Pulmonary artery endothelial cell (primary cell): ENCODE measurements at places on chromosomes 13 and 19.
A peak's percentile ranks its signal among the peaks of the same experiment; 100 is the strongest.

- DNase-seq: no peak
Measured at GRCh38 chr13:48528720-48529119, 4.2 kb downstream of the RCBTB2 start.

- DNase-seq: no peak
Measured at GRCh38 chr13:96771486-96772367, 222.5 kb downstream of the OXGR1 start.

GRCh38 chr19:35041548-35042055, at the start of gene HPN:
HPN (plus strand) TSS chr19:35041721; CDS start chr19:35042507, 786 bp downstream.
- no peak for DNase-seq

DNA sequence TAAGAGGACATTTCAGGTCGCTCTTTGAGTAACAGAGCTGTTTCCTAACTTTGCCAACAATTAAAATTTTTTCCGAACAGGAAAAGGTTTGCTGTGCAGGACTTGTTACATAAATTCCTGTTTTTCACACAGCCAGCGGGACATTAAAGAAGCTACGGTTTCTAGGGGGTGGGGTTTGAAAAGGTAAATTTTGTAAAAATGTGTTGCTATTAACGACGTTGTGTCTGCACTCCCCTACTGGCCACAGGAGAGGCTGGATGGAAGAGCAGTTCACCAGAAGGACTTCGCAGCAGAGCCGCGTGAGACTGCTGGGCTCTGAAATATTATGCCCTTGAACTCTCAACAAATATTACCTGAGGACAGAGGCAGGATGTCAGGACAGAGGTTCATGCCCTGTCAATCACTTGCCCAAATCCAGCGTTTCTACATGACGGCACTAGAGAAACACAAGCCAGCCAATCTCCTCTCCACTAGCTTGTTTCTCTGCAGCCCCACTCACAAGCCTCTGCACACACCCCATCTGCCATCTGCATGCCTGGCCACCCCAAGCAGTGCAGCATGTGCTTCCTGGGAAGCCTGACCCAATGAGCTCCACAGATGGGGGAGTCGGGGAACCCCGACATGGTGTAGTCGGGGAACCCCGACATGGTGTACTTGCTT, 102.0 kb downstream of the FOXO1 start:
- peak; percentile 57 for DNase-seq

DNA sequence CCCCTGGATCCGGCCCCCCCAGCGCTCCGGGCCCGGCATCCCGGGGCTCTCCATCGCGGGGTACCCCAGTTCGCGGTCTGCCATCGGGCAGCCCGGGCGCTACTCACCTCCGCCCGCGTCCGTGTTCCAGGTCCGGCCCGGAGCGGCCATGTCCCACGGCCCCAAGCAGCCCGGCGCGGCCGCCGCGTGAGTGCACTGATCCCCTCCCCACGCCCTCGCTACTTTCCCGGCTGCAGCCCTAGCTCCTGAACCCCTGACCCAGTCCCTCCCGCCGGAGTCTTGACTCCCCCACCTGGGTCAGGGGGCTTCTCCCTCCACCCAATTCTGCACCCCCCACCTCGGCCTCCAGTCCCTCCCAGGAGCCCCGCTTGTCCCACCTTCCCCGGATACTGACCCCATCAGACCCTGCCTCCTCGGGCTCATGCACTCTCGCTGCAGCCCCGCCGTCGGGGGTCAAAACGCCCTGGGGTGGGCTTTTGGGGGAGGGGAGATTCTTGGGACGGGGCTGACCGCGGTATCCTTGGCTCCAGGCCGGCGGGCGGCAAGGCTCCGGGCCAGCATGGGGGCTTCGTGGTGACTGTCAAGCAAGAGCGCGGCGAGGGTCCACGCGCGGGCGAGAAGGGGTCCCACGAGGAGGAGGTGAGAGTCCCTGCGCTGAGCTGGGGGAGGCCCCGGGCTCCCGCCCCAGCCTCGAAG, 566 bp downstream of the HMG20B start:
- DNase-seq: no peak

DNA sequence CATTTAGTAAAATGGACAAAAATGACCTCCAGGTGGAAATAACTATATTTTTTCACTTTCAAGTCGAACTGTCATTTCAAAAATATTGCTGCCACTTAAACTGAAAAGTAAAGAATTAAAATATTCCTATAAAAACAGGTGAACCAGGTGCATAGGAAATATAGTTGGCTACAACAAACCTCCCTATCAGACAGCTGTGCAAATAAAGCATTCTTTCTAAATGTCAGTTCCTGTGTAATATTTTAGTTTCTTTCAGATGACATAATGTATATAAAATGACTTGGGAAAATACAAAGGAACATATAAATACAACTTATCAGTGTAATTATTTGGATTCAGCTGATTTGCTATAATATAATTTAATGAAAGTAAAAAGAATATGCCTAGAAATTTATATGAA, 403.5 kb upstream of the GPC6 start:
- DNase-seq: no peak

GRCh38 chr19:2089001-2089711, 7.0 kb downstream of the MOB3A start:
- no peak for DNase-seq

DNA sequence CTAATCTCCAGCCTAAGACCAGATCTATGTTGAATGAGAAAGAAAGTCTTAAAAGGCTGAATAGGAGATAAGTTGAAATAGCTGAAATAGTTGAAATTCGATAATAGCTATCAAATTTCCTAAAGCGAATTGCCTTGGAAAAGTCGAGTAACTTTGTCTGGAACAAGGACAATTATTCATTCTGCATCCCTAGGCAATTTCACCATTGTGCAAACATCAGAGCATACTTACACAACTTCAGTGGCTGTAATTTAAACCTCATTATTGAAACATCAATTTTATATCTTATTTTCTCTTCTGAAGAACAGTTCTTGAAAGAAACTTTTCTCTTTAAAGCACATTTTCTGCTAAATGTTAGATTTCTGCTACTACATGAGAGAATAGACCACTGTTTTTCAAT, 13.6 kb downstream of the TNFSF13B start:
- DNase-seq: no peak

- DNase-seq: no peak
Measured at GRCh38 chr19:343941-344624, 513 bp downstream of the MIER2 start.
